Activated naive CD4-positive, alpha-beta T cell treated with Interleukin-2 at 50 U/mL for 16 hours (primary cell): ENCODE measurements at places on chromosomes 1 and 21.

- DNase-seq = no peak
These were observed 24.8 kb downstream of the PPP2R5A start for GRCh38 chr1:212309967-212310366.

- no peak for DNase-seq
These were observed 5.8 kb downstream of the KISS1 start for GRCh38 chr1:204190212-204191211.

GRCh38 chr1:30691480-30691879, 31.9 kb downstream of the MATN1 start:
- no peak for DNase-seq

GRCh38 chr1:205245096-205245495, 17.4 kb downstream of the TMCC2 start:
- DNase-seq = no peak

GRCh38 chr1:112594208-112594876, 24.6 kb downstream of the ST7L start:
- no peak for DNase-seq

- no peak for DNase-seq
These were observed 3.5 kb downstream of the ERVH48-1 start for GRCh38 chr21:42921927-42922326.

- DNase-seq = no peak
These were observed 152.0 kb downstream of the CHRM3 start for GRCh38 chr1:239538239-239538988.

DNA sequence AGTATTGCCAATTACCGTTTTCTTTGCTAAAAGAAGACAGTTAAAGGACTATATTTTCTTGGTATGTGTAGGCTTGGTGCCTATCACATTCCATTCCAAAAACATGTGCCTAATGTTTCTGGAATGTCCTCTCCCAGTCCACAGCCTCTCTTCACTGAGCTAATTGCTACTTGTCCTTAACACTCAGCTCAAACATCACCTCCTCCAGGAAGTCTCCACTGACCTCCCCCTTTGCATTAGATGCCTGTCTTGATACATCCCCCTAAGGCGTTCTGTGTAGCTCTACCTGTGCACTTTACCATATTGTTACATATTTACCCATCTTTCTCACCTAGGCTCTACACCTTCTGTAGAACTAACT, 195.6 kb upstream of the CAMK1G start:
- no peak for DNase-seq

GRCh38 chr1:200038981-200039848, 11.7 kb downstream of the NR5A2 start:
- no peak for DNase-seq

DNA sequence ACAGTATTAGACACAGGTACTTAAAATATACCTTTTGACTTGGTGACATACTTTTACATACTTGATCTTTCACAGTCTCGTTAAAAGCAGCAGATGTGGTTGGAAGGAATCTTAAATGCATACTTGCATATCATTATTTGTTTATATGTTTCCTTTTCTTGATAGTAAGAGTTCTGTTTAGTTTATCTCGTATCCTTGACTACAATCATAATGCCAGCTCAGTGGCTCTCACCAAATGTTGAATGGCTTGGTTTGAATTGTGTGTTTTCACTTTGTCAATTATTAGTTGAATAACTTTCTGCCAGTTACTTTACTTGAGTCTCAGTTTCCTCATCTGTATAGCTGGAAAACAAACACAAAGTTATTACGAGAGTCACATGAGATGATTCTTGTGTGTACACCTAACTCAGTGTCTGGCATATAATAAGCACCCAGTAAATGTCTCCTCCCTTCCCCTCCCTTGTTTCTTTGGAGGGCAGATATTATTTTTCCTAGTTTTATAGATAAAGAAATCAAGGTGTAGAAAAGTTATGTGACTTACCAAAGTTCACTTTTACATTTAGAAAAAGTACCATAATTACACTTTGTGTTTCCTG, 131.6 kb upstream of the IVNS1ABP start:
- no peak for DNase-seq

- no peak for DNase-seq
These were observed at the start of gene BNIPL for GRCh38 chr1:151036356-151036755. Gene BNIPL, plus strand, starts transcription at chr1:151036586. Its CDS starts 140 bp downstream, at chr1:151036726.

DNA sequence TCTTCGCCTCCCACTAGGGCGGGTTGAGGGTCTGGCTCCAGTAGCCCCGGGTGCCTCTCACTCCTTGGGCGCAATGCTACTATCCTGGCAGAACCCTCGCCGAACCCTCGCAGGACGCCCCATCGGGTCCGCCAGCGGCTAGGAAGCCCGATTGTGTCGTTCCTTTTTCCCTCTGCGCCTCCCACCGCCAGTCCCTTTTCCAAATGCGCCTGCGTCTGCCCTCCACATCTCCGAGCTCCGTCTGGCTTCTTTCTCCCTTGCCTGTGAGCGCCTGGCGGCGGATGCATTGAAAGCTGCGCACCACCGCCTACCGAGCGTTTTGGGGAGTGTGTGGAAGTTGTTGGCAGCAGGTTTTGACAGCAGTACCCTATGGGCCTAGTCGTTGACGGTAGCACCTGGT, 1.0 kb upstream of the DIRAS3 start:
- DNase-seq = no peak

DNA sequence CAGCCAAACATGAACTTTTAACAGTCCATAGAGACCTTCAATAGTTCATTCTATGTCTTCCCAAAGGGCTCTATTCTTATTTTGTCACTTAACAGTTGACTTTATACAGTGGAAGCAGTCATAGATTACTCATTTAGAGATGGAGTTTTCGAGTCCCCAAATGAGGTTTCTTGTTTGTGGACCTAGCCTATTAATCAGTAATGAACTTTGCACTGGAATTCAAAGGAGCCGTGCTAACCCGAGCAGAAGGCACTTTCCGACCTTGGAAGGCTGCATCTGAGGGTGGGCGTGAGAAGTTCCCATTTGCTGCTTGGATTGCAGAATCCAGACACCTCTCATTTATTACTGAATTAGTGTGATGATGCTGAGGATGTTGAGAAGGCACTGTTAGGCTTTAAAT, 46.4 kb downstream of the TTC39A start:
- no peak for DNase-seq

GRCh38 chr1:7264101-7264500, 478.8 kb downstream of the CAMTA1 start:
- no peak for DNase-seq

- DNase-seq = no peak
These were observed 29.7 kb downstream of the LGR6 start for GRCh38 chr1:202223121-202223860.

DNA sequence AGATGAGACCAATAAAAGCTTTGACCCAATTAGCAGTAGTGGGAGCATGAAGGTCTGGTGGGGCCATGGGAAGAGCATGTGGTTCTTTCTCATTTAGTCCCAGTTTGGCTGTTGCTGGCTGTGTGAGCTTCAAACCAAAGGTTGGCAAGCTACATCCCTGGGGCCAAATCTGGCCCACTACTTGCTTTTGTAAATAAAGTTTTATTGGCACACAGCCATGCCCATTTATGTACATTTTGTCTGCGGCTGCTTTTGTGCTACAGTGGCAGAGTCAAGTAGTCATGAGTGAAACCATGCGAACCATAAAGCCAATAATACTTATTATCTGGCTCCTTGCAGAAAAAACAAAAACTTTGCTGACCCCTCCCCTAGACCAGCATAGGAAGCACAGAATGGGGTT, 196.9 kb downstream of the PRDM2 start:
- no peak for DNase-seq

DNA sequence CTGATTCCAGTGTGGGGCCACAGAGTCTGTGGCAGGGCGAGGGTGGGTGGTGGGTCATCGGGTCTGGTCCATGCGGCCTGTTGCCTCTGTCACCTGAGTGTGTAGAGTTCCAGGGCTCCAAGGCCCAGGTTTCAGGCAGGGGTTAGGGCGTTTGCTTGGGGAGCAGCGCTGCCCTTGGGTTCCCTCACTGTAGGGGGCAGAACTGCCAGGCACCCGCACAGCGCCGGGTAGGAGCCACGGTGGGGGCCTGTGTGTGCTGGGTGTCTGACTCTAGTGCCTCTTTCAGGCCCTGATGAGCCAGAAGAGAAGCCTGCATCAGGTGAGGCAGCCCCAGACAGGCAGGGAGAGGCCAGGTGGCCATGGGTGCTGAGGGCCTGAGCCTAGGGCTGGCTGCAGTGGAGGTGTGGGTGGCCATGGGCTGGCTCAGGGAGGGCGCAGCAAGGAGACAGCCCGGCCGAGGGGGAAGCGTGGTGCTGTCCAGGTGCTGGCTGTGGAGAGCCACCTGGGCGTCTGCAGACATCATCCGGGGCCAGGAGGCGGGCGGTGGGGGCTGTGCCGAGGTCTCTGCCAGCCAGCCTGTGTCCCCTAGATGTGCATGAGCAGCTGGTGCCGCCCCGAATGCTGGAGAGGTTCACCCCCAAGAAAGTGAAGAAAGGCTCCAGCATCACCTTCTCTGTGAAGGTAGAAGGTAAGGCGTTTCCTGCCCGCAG, 72.3 kb downstream of the TRIM11 start:
- DNase-seq = no peak

DNA sequence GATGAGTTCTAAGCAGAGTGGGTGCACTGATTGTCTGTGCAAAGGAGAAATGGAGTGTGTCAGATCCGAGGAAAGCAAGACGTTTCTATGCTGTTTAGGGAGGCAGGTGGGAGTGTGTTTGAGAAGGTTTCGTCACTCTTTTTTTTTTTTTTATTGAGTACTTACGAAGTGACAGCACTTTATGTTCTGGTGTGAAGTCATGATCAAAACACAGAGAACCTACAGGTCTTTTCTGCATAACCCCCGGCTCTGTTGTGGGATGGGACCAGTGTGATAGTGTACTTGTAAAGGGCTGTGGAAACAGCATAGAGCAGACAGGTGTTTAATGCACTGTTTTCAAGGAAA, 26.7 kb downstream of the MIA3 start:
- DNase-seq = no peak

DNA sequence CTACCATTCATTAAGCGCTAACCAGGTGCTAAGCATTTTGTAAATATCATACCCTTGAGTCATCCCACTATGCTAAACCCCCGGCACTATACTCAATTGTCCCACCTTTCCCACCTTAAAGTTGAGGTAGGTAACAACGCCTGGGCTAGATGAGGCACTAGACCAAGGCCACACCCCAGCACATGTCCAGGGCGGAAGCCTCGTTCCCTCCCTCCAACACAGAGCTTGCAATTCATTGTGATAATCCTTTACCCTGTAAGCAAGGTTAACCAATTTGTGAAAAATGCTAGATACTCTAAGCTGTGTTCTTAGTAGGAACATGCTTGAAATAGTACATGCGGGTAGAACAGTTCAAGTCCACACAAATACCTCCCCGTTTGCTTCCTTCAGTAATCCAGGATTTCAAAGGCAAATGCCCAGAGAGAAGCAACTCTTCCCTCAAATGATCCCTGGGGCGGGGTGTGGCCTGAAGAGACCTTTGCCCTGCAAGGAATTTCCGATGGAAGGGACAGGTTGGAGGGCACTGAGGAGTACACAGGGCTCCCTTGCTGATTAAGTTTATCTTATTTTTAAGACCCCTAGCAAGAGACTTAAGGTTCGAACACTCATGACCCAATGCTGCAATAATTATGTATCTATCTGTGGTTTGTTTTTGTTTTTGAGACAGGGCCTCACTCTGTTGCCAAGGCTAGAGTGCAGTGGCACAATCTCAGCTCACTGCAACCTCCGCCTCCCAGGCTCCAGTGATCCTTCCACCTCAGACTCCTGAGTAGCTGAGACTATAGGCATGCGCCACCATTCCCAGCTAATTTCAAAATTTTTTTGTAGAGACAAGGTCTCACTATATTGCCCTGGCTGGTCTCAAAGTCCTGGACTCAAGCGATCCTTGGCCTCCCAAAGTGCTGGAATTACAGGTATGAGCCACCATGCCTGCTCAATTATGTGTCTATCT, 2.6 kb downstream of the RSPH1 start:
- DNase-seq = no peak

DNA sequence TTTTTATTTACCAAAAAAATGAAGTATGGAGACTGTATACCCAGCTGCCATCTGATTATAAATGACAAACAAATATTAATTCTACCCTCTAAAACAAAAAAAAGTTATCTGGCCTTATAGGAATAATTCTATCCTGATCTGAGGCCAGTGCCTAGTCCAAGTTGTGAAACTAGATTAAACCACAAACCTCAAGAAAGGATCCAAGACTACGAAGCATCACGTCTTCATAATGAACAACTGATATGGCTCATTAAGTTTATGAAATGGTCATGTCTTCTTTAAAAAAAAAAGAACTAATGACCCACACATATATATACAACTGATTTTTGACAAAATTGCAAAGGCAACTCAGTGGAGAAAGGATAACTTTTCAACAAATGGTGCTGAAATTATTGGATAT, 32.4 kb upstream of the CTTNBP2NL start:
- no peak for DNase-seq

DNA sequence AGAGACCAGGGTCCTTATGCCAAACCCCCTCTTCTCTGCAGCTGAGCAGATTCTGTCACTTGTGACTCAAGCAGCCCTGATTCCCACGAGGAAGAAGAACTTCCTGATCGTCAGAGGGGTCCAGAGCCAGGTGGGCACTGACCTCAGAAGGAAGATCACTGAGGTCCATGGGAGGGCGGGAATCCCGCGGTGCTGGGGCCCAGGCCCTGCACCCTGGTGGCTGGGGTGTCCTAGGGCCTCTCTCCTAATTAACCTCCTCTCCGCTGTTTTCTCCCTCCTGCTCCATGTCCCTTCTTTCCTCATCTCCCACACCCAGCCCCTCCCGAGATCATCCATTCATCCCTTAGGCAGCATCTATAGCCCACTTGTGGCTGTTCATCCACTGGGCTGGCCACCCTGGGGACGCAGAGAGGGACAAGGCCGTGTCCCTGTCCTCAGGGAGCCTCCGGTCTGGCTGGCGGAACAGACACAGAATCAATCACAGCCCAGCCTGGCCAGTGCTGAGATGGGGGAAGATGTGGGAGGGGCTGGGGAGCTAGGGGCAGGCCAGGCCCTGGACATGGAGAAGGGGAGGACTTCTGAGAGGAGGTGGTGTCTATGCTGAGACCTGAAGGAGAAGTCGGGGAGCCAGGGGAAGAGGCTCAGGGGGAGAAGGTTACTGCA, 638.3 kb downstream of the MATN1 start:
- no peak for DNase-seq

DNA sequence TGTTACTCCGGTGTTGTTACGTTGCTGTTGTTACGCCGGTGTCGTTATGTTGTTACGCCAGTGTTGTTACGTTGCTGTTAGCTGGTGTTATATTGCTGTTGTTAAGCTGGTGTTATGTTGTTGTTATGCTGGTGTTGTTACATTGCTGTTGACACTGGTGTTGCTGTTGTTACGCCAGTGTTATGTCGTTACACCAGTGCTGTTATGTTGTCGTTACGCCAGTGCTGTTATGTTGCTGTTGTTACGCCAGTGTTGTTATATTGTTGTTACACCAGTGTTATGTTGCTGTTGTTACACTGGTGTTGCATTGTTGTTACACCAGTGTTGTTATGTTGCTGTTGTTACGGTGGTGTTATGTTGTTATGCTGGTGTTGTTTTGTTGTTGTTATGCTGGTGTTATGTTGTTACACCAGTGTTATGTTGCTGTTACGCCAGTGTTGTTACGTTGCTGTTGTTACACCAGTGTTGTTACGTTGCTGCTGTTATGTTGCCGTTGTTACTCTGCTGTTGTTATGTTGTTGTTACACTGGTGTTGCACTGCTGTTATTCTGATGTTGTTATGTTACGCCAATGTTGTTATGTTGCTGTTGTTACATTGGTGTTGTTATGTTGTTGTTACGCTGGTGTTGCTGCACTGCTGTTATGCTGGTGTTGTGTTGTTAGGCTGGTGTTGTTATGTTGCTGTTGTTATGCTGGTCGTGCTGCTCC, 25.6 kb downstream of the H6PD start:
- no peak for DNase-seq
